Mesenteric fat pad (tissue), 1 donor: ENCODE measurements at places on chromosomes 6 and 20. TPM values are rescaled to one million over a fixed set of nuclear protein-coding genes. Genes with fewer than 3 reads are reported as not detected.

The ADGRF1 gene
- total RNA-seq, result not detected

The ZNF391 gene
- total RNA-seq, result 3.5 TPM

DNA sequence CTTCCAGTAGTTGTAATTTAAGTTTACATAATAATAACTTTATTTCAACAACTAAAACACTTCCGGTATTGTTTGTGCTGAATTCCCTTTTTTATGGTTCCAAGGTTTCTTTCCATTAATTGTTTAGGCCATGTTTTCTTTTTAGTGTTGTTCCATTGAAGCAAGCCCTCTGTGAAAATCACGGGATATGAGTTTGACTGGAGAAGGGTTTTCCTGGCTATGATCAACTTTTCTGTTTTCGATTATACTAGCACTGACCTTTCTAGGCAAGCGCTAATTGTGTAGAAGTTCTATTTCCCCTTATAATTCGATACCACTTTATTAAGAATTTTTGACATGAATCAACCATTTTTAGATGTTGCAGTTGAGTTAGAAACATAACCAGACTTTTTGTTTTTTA is 2.4 kb downstream of the LAMA2 start:
- no peak for DNase-seq

DNA sequence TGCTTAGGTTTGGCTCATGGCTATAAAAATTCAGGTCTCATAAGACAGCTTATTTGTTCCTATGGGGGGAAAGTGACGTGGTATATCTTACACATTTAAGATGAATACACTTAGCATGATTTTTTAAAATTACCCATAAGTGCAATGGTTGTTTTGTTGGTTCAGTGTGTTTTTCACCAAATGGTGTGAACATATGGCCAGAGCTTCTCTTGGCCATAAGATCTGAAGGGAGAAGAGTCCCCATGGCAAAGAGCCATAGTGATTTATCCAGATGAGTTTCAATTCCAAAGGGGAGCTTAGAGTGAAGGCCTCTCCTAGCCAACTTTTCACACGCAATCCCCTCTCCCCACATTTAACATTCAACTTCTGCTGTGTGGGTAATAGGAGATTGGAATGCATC is 107.6 kb downstream of the TMEM242 start:
- DNase-seq, result no peak

The KCNG1 gene
- 0.19 TPM for total RNA-seq

The GNAS-AS1 gene
- 0.42 TPM for total RNA-seq

- no peak for DNase-seq
Measured at GRCh38 chr6:15426901-15427300, 181.0 kb downstream of the JARID2 start.

DNA sequence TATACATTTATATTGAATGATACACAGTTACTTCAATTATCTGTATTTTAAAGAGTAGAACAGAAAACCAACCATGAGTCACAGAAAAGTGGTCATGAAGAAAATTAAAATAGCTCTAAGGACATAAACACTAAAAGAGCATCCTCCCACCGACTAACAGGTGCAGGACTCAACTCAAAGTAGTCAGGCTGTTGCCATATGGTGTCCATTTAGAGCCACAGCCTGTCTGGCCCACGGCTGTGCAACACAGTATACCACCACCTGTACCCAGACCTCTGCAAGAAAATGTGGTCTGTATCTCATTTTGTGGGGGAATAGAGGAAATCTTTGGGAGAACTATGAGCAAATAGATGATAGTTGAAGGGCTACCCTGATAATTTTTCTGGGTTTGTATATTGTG is 449.8 kb upstream of the RNF217 start:
- no peak for DNase-seq

DNA sequence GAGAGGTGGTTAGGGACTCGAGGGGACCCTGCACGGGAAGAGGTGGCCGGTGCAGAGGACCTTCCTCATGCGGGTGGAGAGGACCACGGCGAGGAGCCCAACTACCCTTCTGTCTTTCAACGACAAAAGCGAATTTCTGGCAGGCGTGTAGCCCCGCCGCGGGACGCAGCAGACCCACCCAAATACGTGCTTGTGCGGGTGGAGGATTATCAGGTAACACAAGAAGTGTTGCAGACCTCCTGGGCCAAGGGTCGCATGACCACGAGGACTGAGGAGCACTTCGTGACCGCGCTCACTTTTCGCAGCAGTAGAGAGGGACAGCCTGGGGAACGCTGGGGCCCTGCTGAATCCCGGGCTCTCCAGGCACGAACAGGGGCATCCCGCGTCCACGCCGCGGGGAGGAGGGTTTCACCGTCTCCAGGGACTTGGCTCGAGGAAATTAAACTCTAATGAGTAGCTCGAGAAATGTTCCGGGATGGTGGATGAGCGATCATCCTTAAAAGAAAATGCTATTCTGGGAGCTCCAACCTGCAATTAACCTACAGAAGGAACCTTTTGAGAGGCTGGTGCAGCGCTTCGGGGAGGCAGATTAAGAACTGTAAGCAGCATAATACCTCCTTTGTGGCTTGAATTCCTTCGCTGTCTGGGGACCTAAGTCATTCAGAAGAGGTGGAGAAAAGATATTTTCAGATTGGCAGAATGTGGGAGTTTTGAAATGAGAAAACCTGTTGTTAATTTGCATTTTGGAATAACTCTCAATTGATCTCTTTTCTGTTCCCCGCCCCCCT is 804 bp downstream of the C6orf141 start:
- DNase-seq, result no peak

GRCh38 chr6:111013144-111013915 is 31.5 kb downstream of the RPF2 start:
- no peak for DNase-seq

DNA sequence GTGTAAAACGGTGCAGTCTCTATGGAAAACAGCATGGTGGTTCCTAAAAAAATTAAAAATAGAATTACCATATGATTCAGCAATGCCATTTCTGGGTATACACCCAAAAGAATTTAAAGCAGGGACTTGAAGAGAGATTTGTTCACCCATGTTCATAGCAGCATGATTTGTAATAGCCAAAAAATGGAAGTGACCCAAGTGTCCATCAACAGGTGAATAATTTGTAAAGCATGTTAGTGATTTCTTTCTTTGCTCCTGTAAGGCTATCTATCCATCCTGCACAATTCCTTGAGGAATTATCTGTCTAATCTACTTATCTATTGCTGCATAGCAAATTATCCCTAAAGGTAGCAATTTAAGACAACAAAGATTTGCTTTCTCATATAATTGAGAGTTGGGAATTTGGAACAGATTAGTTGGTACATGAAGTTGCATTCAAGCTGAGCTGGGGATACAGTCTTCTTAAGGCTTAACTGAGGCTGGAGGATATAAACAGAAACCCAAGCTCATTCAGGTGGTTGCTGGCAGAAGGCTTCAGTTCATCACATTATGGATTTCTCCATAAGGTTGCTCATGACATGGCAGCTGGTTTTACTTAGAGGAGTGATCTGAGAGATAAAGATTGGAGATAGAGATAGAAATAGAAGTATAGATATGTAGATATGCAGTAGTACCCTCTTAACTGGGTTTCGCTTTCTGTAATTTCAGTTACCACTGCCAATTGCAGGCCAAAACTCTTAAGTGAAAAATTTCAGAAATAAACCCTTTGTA is 62.0 kb downstream of the IL22RA2 start:
- DNase-seq, result no peak

GRCh38 chr6:76697585-76697984 is 625.1 kb upstream of the IMPG1 start:
- no peak for DNase-seq

The ARHGAP40 gene
- total RNA-seq, result not detected

DNA sequence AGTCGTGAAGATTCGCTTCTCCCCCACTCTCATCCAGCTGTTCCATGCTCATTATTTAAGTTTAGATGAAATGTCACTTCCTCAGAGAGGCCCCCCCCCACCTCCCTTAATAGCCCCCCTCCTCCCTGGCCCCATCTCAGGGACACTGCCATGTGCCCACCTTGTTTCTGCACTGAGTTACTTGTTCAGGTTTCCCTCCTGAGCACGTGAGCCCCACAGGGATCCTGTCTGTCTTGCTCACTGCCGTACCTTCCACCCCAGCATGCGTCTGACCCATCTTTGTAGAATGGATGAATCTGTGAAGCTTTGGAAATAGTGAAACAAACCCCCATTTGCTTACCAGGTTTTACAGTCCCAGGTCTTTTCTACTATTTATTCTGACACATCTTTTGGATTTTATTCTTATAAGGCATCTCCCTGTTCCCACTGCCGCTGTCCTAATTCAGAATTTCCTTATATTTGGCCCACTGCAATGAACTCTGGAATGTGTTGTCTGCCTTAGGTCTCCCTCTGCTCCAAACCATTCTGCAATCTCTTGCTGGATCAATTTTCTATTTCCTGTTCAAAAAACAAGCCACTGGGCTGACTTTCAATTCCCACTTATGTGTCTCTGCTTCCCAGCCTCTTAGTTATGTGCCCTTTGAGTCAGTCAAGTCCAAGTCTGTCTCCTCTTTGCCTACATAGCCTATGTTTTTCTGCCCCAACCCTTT is 136.5 kb upstream of the ECI2 start:
- no peak for DNase-seq

DNA sequence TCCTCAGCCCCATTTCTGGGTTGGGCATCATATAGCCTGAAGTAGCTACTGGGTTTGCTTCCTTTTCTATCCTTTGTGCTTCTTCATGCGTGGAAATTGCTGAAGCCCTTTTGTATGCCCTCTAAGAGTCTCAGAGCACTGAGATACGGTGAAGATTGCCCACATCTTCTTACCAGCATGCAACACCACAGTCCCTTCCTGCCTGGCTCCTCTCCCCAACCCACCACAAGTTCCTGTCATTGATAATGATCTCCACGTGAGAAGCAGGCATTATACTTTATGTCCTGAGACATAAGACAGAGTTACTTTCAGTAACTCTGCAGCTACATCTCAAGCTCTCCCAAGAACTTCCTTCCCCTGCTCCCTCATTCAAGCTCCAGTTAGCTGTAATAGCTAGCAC is 15.8 kb upstream of the PLCB4 start:
- no peak for DNase-seq

DNA sequence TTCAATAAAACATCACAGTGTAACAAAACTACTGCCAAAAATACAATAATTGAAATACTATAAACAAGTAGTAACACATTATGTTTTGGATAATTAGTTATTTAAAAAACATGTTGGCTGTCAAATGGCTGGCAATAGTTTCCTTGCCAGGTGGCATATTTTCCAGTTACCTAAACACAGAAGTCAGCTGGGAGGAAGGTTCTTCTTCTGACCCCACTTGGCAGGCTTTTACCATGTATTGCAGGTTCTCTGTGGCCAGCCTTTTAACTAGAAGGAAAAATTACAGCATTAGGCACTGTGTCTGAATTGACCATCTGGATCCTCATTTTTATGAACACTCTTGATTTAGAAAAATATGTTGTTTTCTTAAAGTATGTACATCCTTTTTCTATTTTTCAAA is 131.4 kb downstream of the MMS22L start:
- no peak for DNase-seq

DNA sequence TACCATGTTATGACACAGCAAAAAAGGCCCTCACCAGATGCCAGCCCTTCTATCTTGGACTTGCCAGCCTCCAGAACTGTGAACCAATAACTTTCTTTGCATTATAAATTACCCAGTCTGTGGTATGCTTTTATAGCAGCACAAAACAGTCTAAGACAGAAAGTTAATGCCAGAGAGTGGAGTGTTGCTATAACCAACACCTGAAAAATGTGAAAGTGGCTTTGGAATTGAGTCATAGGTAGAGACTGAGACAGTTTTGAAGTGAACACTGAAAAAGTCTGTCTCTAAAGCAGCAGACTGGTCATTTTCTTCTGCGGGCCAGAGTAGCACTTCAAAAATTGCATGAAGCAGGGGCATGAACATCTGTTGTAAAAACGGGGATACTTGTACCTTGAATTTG is 28.0 kb upstream of the ASIP start:
- DNase-seq, result no peak

DNA sequence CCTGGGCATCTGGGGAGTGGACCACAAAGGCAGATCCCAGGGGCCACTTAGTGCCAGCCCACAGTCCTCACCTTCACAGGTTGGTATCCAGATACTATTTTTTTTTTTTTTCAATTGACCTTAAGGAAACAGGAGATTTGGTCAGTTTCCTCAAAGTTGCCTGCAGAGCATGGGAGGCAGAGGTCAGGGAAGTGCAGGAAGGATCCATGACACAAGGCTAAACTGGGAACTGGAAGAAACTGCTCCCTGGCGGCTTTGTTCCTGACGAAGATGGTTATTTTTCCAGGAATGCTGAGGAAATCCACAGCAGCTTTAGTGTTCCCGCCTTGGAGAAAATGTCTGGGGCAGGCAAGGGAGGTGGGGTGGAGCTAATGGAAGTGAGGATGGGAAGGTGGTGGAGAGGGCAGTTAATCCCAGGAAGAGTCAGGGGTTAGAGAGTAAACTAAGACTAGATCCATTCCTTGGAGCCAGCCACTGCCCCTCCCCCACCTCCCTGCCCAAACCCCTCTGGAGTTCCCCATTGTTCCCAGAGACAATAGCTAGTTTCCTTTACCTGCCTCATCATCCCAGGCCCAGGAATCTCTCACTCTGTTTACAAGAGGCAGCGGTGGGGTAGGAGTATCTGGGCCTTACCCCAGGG is 14.3 kb upstream of the MYMX start:
- no peak for DNase-seq

DNA sequence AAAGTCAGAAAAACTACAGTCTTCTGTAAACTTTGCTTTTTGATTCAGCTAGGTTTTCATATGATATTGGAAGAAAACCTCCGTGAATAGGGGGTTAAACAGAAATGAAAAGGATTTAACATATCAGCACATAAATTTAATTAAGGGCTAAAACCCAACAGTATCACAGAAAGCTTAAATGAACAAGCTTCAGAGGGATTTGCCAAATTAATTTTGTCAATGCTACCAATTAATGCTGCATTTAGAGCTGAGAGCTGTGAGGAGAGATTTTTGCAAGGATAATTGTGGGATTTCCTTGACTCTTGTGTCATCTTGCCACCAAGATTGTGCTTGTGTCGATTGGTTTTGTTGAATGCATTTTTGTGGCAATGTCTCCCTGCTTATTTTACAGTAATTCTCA is 379.9 kb downstream of the CD109 start:
- DNase-seq, result no peak

The RRAGD gene
- 28.7 TPM for total RNA-seq

GRCh38 chr6:157203764-157204163 is 119.6 kb downstream of the TMEM242 start:
- no peak for DNase-seq

DNA sequence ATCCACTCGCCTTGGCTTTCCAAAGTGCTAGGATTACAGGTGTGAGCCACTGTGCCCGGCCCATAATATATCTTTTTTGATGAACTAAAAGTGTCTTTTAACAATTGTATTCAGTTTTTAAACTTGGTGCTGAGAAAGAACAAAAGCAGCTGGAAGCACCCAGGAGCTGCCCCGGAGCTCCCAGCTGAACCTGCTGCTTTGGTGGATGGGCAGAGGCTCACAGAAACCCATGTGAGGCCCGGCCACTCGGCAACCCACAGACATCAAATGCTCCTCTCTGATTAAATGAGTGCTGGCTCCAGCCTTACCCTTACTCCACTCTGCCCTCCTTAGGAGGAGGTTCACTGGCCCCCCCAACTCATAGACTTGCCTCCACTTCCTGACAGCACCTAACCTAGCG is 59.4 kb upstream of the FRMD1 start:
- DNase-seq, result no peak

- peak; percentile 92 for DNase-seq
Measured at GRCh38 chr20:50395251-50395729, 114.9 kb upstream of the PTPN1 start.

GRCh38 chr6:83707829-83708545 is 914 bp downstream of the SNAP91 start:
- no peak for DNase-seq

GRCh38 chr6:148136586-148136985 is 206.1 kb upstream of the SASH1 start:
- no peak for DNase-seq

GRCh38 chr6:22366214-22366613 is 69.4 kb upstream of the PRL start:
- DNase-seq, result no peak

- no peak for DNase-seq
Measured at GRCh38 chr6:24902782-24903181, 33.0 kb downstream of the RIPOR2 start.
